ENCODE measurements at places on chromosomes 7 and 10. TPM values are rescaled to one million over a fixed set of nuclear protein-coding genes. Genes with fewer than 3 reads are reported as not detected.

ACHE gene
- not detected for total RNA-seq

MORN4 gene
- total RNA-seq = 2.6 TPM

PCLO gene
- total RNA-seq = not detected

DDX56 gene
- total RNA-seq = 59.6 TPM

NPSR1 gene
- total RNA-seq = not detected

PNLIP gene
- not detected for total RNA-seq

RARRES2 gene
- not detected for total RNA-seq

TCERG1L gene
- total RNA-seq = 0.08 TPM

UNC5B gene
- total RNA-seq = not detected

SFRP5 gene
- total RNA-seq = not detected

GRCh38 chr10:4473977-4474376 lies 352.0 kb upstream of the AKR1E2 start:
- DNase-seq = no peak

GRCh38 chr7:50644114-50644513 lies 78.9 kb upstream of the DDC start:
- DNase-seq = no peak

DNA sequence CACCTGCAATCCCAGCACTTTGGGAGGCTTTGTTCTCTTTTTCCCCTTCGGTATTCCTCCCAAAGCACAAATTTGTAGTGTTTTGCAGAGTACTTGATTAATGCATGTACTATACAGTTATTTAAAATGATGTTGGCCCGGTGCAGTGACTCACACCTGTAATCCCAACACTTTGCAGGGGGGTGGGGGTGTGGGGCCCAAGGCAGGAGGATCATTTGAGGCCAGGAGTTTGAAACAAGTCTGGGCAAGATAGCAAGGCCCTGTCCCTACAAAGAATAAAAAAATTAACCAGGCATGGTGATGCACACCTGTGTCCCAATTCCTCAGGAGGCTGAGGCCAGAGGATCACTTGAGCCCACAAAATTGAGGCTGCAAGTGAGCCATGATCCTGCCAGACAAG lies 26.8 kb upstream of the FOXK1 start:
- no peak for DNase-seq

DNA sequence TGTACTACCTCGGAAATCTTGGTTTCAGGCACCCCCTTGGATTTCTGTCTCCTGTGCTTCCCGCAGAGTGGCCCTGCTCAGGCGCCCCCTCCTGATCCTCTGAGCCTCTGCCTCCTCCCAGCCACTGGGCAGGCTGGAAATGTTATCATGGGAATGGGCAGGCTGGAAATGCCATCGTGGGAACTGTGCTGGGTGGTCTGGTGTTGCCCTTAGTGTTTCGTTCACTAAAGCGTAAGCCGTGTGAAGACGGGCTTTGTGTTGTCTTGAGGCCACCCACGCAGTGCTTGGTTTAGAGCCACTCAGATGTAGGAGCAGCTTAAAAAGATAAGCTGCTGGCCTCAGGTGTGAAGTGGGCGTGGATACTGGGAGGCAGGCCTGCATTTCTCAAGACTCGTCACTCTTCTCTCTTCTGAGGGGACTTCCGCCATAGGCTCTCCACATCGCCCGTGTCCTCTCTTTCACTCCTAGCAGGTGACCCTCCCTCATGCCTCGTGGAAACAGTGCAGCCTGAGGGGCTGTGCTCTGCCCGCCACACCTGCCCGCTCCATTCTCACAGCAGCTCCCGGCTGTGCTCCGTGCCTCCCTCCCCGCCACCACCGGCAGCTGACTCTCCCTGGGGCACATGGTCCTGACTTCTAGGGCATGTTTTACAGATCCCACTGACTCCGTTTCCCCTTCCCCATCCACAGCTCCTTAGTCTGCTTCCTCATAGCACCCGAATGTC lies 28.5 kb downstream of the PPP2R2D start:
- DNase-seq = no peak

DNA sequence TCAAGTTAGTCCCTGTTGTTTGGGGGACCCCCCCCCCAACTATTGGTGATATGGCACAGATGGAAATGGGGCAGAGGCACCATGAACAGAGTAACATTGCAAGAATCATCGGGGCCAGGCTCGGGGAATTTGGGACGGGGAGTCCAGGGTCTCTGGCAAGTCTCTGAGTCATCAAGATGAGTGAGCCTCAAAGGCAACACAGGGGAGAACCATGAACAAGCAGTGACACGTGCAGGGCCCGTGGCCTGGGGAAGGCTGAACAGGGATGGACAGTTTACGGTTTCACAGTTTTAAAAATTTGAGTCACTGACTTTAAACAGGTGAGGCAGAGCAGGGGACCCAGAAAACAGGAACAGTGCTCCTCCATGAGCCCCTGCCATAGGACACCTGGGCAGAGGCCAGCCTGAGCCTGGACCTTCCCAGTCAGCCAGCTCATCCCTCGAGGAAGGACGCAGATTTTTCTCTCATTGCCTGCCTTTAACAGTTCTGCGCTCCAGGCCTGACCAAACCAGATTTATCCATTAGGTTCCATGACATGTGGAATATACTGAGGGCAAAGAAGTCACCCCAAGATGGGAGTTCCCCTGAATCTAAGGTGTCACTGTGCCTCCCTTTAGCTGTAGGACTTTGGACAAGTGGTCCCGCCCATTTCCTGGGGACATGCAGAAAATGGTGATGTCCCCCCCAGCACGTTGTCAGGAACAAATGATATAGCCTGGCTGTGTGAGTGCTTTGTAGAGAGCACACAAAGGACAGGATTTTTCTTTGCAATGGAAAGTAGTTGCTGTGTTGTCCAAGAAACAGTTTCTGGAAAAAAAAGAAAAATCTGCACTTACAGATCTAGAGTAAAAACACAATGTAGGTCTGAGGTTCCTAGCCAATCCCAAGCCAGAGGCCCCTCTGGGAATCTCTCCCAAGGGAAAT lies 23.8 kb downstream of the CHST15 start:
- DNase-seq = no peak

GRCh38 chr10:110357871-110358270 lies 53.2 kb upstream of the SMNDC1 start:
- no peak for DNase-seq

DNA sequence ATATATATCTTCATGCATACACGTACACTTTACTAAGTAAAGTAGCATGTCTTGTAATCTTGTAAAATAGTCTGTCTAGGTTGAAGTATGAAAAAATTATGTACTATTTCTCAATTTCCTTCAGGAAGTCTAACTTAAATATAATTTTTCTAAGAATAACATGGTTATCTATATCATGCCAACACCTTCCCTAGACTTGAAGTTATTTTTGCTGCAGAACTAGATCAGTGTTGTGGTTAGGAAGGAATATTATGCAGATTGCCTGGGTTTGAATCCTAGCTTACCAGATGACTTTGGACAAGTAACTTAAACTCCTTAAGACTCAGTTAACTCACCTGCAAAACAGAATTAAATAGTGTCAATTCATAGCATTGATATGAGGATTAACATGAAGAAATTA lies 142.2 kb upstream of the SEMA3A start:
- no peak for DNase-seq

- no peak for DNase-seq
Measured at GRCh38 chr10:12727832-12728215, 273.7 kb downstream of the CCDC3 start.

DNA sequence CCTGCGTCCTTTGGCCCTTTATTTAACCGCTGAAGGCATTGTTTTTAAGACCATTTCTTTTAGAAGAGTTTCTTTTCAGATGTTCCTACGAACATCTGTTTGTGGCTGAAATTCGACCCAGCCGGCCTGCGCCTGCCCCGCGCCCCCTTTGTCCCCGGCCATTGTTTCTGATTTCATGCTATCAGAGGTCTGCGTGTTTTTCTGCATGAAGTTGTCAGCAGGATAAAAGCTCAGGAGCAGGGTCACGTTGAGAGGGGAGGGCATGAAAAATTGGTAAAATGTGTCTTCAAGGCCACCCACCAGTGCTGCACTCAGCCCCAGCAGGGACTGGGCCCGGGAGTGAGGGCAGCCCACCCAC lies 43.1 kb downstream of the NKX6-2 start:
- DNase-seq = no peak

- DNase-seq = peak; percentile 75
Measured at GRCh38 chr7:30478349-30479201, at the start of gene NOD1. Gene NOD1 (minus strand): TSS chr7:30478784. CDS start chr7:30456921, 21,863 bp downstream.

- DNase-seq = no peak
Measured at GRCh38 chr10:15324611-15325010, 46.5 kb downstream of the FAM171A1 start.

GRCh38 chr10:124978376-124978725 lies 36.4 kb downstream of the ZRANB1 start:
- DNase-seq = no peak

DNA sequence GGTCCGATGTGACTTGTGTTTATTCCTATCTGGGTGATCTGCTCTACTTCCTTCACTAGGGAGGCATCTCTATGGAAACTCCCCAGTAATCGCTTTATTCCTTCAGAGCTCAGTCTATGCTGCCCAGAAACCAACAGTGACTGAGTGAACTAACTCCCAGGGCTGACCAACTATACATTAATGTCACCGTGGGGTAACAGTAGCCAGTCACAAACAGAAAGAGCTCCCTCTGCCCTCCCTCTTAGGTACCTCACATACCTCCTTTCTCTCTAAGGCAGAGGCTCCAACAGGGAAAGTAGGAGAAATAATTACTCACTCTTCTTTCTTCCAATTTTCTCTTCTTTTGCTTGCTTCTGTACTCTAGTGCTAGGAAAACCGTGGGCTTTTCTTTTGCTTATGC lies 855.0 kb downstream of the REEP3 start:
- no peak for DNase-seq

DNA sequence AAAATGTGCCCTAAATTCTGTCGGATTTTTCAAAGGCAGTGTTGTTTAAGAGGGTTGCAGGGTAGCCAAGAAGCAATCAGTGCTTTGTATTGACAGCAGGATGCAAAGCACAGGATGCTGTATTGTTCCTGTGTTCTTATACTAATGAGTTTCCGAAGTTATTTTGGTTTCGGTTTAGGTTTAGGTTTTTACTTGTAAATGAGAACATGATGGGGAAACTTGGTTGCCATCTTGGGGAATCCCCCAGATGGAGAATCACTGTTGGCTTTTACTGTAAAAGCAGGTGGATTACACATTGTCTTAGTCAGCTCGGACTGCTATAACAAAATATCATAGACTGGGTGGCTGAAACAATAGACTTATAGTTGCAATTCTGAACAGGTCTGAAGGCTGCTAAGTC lies 72.1 kb downstream of the INHBA start:
- no peak for DNase-seq

DNA sequence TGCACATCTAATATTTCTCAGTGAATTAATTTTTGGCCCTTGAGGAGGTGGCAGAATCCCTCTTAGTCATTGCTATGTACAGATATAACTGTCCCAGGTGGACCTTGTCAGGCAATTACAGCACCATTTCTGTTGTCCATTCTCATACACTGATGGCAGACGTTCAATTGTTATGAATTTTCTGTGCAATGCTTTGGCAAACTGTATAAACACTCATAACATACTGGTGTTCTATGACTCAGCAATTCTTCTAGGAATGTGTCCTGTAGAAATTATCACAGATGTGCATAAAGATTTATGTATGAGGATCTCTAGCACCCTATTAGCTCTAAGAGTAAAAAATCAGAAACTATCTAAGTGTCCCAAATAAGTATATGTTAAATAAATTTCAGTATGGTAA lies 80.8 kb downstream of the DNAJB9 start:
- no peak for DNase-seq

- DNase-seq = peak; percentile 65
Measured at GRCh38 chr7:6636741-6637543, at the start of gene ZNF316. Gene ZNF316 (plus strand): TSS chr7:6637318. CDS start chr7:6642410, 5,092 bp downstream.

GRCh38 chr7:12690041-12690878 lies 2.8 kb downstream of the ARL4A start:
- DNase-seq = no peak

GRCh38 chr7:127107601-127108007 lies 145.1 kb downstream of the GRM8 start:
- peak; percentile 34 for DNase-seq

DNA sequence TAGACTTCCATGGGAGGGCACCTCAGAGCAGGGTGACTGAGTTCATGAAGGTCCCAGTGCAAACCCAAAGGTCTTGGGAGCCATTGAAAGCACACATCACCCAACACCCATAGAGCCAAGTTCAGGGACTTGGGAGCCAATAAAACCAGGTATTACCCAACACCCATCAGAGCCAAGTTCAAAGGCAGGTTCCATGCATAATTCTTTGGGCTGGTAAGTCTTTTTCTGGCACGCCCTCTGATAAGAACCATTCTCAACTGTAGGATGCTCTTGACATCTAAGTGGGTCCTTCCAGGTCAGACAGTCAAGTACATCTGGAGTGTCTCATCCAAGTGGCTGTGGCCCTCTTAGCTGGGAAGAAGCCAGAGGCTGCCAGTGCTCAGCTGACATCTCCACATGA lies 63.2 kb downstream of the EBF3 start:
- DNase-seq = no peak

- DNase-seq = no peak
Measured at GRCh38 chr7:92635538-92635937, 45.3 kb upstream of the FAM133B start.

- DNase-seq = no peak
Measured at GRCh38 chr7:12629816-12630512, 57.5 kb upstream of the ARL4A start.

DNA sequence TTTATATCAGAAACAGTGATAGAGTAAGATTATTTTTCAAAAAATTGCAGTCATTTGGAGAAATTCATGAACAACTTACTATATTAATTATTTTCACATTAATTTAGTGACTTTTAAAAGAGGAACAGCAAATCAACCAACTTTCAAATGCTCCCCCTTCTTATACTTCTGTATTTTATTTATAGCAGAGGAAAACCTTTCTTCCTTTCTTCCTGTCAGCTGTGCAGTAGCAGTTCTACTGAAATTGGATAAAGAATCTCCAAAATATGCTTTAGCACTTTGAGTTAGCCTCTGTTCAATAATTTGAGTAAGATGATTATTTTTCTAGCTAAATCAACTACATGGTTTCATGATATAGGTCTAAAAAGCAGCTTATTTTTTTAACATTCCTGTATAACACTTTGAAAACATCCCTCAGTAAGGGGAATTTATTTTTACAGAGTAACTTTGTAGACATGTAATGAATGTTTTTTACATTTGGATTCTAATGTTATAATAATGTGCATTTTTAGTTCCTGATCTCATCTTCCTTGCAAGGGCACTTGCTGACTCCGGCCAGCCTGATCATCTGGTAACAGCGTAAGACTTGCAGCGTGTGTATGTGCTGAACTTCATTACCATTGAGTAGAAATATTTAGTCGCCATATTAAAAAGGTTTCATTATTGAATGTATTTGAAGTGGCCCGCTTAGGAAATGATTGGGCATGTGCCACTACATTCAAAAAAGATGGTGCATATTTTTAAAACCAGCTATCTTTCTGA lies 158.3 kb upstream of the HDAC9 start:
- no peak for DNase-seq

- no peak for DNase-seq
Measured at GRCh38 chr10:73647211-73647874, 6.1 kb upstream of the MYOZ1 start.
